CD8-positive, alpha-beta memory T cell (primary cell): ENCODE measurements at places on chromosomes 4 and X. TPM values are rescaled to one million over a fixed set of nuclear protein-coding genes. Genes with fewer than 3 reads are reported as not detected.

Gene HPGD
- polyA plus RNA-seq = 18.2 TPM

DNA sequence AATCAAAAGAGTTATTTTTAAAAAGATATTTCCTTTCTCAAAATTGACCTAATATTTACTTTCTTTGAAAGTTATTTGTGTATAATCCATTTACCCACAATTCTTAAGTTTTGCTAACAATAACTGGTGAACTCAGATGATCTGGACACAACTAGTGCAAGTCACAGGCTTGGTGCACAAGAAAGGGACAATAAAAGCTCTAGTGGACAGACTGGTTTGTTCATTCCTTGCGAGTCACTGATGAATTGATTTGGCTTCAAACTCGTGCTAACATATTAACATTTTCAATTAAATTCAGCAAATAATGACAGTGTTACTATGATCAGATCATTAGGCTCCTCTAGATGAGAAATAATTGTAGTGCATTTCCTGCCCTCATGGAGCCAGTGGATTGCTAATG, 169.2 kb downstream of the BMPR1B start:
- DNase-seq = no peak

GRCh38 chr4:141763374-141763773, 127.0 kb downstream of the IL15 start:
- DNase-seq = no peak

DNA sequence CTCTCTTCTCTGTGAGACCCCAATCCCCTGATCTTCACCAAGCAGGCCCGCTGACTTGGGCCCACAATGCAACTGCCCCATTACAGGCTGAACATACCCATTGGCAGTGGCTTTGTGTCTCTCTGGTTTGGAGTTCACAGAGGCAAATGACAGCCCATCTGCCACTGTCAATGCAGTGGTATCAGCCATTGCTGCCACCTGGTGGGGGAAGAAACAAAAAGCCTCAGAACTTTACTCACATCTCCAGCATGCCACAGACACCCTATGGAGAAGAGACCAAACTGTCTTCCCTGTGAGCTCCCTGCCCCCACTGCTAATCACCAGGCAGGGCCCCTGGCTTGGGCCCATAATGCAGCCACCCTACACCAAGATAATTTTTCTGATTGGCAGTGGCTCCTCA, 729.3 kb upstream of the ACTRT1 start:
- DNase-seq = no peak
